ENCODE measurements at places on chromosomes 6 and 20.

- no peak for DNase-seq
Observed at GRCh38 chr6:111752476-111752875, 120.8 kb downstream of the FYN start.

GRCh38 chr6:123962508-123962907 is 158.8 kb downstream of the NKAIN2 start:
- DNase-seq, result no peak

GRCh38 chr20:52034581-52034980 is 157.0 kb downstream of the ZFP64 start:
- no peak for DNase-seq

DNA sequence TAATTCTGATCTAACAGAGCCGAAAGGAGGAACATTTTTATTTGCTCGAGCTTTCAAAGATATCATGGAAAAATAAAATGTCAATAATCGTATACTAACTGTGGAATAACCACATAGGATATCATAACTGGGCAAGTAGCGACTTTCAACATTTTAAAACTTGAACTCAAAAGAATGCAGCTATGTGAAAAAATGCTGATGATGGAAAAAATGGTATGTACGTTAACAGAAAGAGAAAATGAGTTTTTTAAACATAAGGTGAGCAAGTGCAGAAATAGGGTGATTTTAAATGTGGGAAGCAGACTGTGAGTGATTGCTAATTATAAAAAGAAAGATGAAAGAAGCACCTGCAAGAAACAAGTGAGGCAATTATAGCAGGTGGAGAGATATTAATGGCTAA is 238.3 kb upstream of the HSF2 start:
- DNase-seq, result no peak

DNA sequence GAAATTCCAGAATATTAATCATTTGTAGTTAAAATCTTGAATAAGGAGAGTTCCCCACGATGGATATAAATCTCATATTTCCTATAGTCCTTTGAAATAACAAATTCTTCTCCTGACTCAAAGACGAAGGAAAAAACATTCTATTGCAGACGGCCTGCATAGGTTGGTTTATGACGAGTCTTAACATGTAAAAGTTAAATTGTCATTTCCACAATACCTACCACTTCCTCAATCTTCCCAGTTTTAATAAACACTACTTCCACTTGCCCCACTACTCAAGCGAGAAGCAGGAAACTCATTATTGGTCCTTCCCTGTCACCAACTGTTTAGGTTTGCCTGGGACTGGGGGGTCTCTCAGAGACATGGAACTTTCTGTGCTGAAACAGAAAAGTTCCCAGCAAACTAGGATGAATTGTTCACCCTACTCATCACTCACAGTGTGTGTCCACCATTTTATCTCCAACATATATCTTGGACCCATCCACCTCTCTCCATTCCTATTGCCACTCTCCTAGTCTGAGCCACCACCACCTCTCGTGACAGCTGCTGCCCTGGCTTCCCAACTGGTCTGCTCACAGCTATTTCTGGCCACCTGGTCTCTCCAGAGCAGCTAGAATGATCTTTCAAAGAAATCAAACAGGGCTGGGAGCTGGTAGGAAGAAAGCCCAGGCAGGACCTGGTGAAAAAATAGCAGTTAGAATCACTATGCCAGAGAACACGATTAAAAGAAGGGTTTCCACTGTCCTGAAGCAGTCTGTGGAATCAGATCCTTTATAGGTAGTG is 15.1 kb upstream of the ZSCAN9 start:
- DNase-seq, result no peak

DNA sequence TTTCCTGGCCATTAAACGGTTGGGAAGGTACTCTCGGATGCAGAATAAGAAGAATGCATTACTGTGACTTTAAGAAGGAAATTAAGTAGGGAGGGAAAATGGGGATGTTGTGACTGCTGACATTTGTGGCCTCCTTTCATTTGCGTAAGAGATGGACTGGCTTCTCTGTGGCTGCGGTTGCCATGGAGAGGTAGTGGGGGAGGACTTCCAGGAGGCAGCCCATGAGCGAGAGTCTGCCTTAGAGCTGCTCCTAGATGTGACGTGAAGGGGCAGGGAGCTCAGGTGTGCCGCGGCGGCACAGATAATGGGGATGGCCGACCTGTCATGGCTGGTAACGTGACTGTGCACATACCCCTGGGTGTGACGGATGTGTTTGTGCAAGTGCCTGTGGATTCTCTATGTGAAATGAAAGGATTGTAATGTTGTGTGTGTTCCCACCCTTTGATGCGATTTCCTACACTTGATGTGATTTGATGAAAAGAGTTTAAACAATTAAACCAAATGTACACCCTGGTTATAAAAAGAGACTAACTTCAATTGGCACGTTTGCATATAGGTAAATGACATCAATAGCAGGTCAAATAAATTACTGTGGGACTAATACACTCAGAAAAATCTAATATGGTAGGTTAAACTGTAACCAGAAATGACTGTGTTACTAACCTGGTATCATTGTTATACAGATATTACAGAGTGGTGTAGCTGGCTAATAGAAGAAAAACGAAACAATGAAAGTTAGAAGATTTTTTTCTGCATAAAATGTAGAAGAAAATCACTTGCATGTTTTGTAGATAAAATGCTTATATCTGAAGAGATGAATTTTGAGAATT is 48.9 kb downstream of the HIVEP1 start:
- DNase-seq, result peak; percentile 94

- DNase-seq, result no peak
Observed at GRCh38 chr6:7911345-7911725, 747 bp upstream of the TXNDC5 start.

DNA sequence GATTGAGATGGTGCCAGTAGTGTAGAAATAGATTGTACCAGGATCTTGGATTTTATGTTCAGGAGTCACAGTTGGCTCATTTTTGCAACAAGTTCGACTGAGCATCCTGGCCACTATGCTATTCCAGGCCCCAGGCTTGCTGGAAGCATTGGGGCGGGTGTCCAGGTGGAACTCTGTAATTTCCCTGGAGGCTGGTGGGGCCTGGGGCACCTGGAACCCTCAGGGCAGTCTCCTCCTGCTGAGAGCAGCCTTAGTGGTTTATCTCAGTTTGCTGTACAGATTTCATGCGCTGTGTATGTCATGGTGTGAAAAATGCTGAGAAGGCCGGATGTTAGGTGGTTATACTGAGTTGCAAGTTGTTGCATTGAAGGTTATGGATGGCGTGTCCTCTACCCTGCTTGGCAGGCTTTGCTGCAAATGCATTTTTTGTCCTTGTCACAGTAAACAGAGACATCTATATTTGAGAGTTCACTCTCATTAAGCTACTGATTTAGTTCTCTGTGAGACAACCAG is 135.1 kb upstream of the MYLIP start:
- DNase-seq, result no peak

DNA sequence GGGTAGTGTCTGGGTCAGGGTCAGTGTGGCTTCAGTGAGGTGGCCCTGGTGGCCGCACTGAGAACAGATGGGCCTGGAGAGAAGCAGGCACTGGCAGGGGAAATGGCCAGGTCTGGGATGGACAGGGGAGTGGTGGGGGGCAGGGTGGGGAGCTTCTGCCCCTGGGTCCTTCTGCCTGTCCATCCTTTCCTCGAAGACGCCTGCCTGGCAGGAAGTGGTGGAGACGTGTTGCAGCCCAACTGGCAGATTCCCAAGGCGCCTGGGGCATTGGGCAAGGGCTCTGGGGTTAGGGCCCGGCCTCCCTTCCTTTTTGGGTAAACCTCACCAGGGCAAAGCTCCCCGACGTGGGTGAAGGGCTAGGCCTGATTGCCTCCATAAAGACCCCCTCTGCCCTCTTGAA is 10.4 kb downstream of the SRC start:
- peak; percentile 67 for DNase-seq
